ENCODE measurements at places on chromosomes 12 and 14. TPM values are rescaled to one million over a fixed set of nuclear protein-coding genes. Genes with fewer than 3 reads are reported as not detected.

DNA sequence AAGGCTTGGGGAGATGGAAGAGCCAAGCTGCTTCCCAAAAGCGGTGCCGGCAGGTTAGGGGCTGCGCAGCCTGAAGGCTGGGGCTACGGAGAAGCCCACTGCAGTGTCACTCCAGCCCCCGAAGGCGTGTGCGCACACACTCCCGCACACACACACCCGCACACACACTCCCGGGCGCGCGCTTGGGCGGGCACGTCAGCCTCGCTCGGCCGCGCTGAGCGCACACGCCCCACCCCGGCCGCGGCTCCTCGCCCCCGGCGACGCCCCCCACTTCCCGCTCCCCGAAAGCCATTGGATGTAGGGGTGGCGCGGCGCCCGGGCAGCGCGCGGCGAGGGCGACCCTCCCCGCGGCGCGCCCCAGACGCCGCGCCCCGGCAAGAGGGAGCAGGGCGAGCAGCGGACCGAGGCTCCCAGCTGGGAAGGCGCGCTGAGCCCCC lies at the start of gene KCNK10:
Gene KCNK10, minus strand, starts transcription at position 184 of the 437 bp plus-strand sequence. CDS start 471 bp downstream, outside the sequence.
- no peak for DNase-seq

- DNase-seq, result no peak
Measured at GRCh38 chr12:30643366-30643765, 52.3 kb downstream of the IPO8 start.

GRCh38 chr12:21774358-21775132 lies at the start of gene KCNJ8:
Gene KCNJ8 (minus strand): TSS chr12:21774706. CDS start chr12:21773616, 1,090 bp downstream.
- no peak for DNase-seq

- DNase-seq, result no peak
Measured at GRCh38 chr14:96538097-96538989, 36.2 kb downstream of the PAPOLA start.

GRCh38 chr14:85453401-85454225 lies 76.3 kb upstream of the FLRT2 start:
- DNase-seq, result no peak

The KRT73 gene
- not detected for total RNA-seq

DNA sequence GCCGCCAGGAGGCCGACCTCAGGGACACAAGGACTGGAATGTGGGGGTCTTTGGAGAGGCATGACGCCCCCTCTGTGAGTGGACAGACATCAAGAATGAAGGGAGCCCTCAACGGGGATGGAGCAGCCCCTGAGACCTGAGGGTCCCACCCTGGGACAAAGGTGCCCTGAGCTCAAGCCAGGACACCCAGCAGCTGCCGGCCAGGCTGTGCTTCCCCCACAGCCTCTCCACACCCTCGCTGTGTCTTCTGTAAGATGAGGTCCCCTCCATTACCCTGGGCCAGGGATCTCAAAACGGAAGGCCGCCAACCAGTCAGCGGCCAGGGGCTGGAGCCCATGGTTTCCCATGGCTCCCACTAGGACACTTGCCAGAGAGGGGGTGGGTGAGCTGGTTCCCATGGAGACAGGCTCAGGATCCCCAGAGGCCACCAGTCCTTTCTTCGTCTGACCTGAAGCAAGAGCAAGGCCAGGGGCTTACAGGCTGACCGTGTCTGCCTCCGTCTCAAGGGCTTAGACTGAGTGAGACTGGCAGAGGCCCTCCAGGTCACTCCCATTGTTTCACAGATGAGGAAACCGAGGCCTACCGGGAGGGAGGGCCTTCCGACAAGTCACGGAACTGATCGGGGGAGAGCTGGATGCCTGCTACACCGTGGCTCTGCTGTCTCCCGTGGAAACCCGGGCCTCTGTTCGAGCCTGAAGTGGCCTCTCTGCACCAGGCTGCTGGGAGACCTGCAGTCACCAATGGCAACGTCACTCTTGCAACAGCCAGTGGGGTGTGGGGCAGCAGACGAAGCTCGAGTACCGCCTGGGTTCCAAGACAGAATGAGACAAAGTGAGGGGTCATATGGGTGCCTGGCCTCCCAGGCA lies 91.7 kb upstream of the DIO3 start:
- no peak for DNase-seq

- DNase-seq, result peak; percentile 88
Measured at GRCh38 chr14:55398679-55399078, 13.0 kb downstream of the ATG14 start.

- DNase-seq, result no peak
Measured at GRCh38 chr14:77593501-77593961, 22.9 kb downstream of the SPTLC2 start.

The PA2G4 gene
- 113 TPM for total RNA-seq

The SERPINA12 gene
- total RNA-seq, result not detected

DNA sequence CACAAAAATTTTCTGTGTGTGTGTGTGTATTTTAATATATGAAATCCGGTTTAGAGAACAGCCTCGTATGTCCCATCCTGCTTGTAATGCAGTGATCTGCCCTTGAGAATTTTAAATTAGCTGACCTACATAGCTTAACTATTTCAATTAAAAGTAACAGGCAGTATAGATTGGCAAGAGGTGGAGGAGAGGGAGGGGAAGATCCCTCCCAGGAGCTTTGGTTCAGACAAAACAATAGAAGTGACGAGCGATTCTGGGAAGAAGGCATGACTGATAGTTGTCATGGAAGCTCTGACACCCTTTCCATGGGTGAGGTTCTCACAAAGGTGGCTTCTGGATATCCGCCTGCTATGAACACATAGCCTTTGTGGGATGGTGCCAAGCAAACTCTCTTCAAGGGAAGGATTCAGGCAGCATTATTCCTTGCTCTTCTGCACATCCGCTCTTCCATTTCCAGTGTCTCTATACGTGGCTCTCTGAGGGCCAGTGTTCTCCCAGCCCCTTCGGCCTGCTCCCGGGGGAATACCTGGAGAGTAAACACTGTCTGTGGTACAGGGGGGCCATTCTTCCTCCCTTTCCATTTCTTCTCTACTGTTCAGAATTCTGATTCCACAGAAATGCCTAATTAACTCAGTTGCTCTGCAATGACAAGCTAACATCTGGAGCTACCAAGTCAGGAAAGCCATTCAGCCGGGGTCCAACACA lies 182.0 kb downstream of the CACNA1C start:
- no peak for DNase-seq

The OAS3 gene
- total RNA-seq, result 62.9 TPM

GRCh38 chr14:74824997-74825396 lies 50.9 kb downstream of the PROX2 start:
- DNase-seq, result peak; percentile 22

- DNase-seq, result no peak
Measured at GRCh38 chr12:104303538-104304151, at the start of gene EID3. Gene EID3 (plus strand): TSS chr12:104303739. CDS start chr12:104303935, 196 bp downstream.

- DNase-seq, result no peak
Measured at GRCh38 chr14:67151082-67151666, 38.1 kb upstream of the GARIN2 start.

The SAMD15 gene
- 3.3 TPM for total RNA-seq

The ITGA7 gene
- 0.18 TPM for total RNA-seq

- no peak for DNase-seq
Measured at GRCh38 chr12:92905258-92905810, 23.8 kb downstream of the EEA1 start.

DNA sequence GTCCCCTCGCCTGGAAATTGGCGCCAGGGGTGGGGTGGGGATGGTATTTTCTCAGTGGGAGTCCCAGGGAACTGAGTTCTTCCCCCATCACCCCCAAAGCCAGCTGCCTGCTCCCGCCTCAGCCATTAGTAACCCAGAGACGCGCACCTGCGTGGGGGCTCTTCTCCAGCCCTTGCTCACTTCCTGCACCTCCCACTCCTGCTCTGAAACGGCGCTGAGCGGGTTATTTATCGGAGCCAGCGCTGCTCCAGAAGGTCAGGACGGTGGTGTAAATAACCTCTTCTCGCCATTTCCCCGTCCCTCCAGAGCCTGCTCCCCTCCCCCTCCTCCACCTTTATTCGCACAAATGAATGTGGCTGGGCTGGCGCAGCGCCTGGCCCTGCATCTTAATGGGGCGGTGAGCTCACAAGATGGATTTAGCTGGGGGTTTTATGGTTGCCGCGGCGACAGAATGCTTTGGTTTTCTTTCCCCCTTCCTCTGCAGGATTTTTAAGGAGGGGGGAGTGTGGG lies 12.2 kb downstream of the GPR84 start:
- no peak for DNase-seq

DNA sequence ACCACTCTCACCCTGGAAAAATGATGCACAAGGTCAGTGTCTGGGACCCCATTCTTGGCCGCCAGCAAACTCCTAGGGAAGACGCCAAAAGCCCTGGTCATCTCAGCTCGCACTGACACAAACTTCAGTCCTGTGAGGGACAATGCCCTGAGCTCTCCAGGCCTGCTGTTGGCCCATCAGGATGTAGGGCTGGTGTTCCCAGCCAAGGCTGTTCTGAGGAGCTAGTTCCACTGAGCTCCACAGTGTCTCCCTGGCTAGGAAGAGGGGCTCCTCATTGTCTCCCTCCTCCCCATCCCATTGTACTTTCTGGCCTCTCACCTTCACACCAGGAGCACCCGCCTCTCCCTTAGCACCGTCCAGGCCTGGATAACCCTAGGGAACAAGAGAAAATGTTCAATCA lies 10.8 kb downstream of the COL2A1 start:
- no peak for DNase-seq

The NEUROD4 gene
- not detected for total RNA-seq

The SLC10A1 gene
- not detected for total RNA-seq

- no peak for DNase-seq
Measured at GRCh38 chr14:26729851-26730250, 132.0 kb upstream of the NOVA1 start.

- DNase-seq, result no peak
Measured at GRCh38 chr12:111766608-111767361, at the start of gene ALDH2. Gene ALDH2 (plus strand): TSS chr12:111766933. CDS start chr12:111766983, 50 bp downstream.

The HSPA2 gene
- 14.5 TPM for total RNA-seq

The ANKRD33 gene
- 1.2 TPM for total RNA-seq

DNA sequence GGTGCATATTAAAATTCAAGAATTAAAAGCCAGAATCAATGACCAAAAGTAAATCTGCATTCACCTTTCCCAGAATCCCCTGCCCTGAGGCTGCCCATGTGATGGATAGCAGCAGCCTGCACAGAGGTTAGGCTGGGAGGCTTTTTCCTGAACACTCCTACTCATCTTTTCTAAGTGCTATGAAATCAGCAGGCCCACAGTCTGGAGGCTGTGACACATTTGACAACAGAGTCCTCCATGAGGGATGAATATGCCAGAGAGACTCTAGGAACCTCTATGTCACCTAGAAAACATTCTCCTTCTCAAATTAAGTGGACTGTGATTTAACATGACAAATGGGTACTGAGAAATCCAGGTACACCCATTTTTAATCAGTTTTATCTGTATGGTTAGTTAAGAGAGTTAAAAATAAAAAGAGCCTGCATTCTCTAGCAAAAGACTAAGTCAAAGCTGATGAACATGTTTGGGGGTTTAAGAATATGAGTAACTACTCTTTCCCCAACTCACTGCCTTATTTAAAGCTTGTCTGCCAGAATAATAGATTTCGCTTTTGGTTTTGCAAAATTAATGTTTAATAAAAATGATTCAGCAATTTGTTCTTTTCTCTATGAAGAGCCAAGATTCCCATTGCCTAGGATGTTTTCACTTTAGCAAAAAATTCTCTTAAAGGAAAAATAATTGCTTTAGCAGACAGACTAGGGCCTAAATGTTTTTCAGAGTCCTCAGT lies 115.0 kb downstream of the RTN1 start:
- no peak for DNase-seq

The MANSC4 gene
- not detected for total RNA-seq

- DNase-seq, result no peak
Measured at GRCh38 chr14:68255693-68256178, 436.2 kb downstream of the RAD51B start.

The SERPINA9 gene
- not detected for total RNA-seq

The ESR2 gene
- total RNA-seq, result 0.05 TPM

DNA sequence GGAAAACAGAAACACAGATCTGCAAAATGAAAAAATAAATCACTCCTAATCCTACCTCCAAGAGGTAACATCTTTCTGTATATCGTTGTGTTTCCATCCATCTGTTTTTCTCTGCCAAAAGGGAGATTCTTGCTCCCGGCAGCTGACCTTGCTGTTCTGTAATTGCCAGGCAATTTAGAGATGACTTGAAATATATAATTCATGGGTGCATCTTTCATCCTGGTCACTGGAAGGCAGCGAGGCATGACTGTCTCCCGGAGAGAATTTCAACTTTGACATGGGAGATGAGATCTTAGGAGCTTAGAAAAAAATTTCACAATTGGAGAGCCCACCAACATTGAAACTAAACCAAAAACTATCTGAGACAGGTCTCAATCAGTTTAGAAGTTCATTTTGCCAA lies 53.0 kb downstream of the WSCD2 start:
- no peak for DNase-seq

The HPD gene
- not detected for total RNA-seq

DNA sequence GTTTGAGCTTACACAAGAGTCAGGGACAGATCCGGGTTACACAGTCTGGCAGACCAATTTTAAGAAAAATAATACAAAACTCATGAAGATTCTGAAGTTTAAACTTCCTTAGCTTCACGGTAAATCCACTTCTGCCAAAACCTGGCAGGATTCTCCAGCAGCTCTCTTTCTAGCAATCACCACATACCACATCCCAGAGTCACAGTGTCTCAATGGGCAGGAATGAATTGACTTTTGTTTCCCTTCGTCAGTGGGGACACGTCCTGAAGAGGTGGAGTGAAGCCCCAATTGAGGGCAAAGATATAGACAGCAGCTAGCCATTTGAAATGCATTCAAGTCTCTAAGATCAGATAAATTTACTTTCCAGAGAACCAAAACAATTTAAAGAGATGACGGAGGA lies 117.1 kb upstream of the ARHGAP5 start:
- DNase-seq, result no peak

- no peak for DNase-seq
Measured at GRCh38 chr14:83913476-83913875, 1616.5 kb upstream of the FLRT2 start.

GRCh38 chr14:105857826-105858675 lies 331.7 kb downstream of the TMEM121 start:
- DNase-seq, result no peak

Measured in glomerular endothelial cell (primary cell).